ENCODE measurements at places on chromosomes 3 and 15.

DNA sequence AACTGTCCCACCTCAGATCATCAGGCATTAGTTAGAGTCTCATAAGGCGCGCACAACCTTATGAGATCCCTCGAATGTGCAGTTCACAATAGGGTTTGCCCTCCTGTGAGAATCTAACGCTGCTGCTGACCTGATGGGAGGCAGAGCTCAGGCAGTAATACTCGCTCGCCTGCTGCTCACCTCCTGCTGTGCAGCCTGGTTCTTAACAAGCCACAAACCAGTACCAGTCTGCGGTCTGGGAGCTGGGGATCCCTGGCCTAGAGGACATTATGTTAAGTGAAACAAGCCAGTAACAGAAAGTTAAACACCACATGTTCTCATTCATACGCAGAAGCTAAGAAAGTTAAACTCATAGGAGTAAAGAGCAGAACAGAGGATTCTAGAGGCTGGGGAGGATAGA is 47.0 kb downstream of the MAP3K13 start:
- DNase-seq: no peak

GRCh38 chr3:156388497-156389448 is 166.1 kb downstream of the SSR3 start:
- no peak for DNase-seq

GRCh38 chr15:40282869-40283614 is at the start of gene ANKRD63:
Gene ANKRD63, minus strand, starts transcription at chr15:40283064. Its CDS starts 478 bp downstream, at chr15:40282586.
- DNase-seq: peak; percentile 16

- no peak for DNase-seq
Observed at GRCh38 chr3:197076415-197076814, 46.8 kb upstream of the MELTF start.

GRCh38 chr3:9386078-9386459 is 11.3 kb upstream of the SETD5 start:
- DNase-seq: no peak

DNA sequence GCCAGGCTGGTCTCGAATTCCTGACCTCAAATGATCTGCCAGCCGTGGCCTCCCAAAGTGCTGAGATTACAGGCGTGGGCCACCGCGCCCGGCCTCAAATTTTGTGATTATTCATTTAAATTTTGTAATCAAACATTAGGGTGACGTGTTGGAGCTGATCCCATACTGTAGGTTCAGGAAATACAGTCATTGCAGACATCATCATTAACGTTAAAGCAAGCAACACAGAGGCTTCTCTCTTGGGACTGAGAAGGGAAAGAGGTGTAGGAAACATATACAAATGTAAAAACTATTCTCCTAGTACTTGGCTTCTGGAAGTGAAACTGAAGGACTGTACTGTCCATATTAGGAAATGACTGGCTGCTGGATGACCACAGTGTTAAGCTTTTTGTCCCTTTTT is 11.1 kb upstream of the ARID3B start:
- DNase-seq: no peak

DNA sequence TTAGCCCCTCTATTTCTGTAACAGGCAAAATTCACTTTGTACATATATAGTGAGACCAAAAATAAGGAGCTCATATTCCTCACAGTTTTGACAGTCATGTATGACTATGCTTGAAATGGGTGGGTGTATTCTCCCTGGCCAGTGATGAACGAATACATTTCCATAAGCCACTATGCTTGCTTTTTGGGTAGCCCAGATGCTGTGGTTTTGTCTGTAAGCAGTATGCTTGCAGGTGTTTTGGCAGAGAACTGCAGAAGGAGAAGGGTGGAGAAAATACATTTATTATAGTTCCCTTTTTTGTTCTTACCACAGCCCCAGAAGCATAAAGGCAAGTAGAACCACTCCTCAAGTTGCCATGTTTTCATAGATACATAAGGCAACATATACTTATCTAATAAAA is 131.2 kb downstream of the RBMS3 start:
- no peak for DNase-seq

- DNase-seq: no peak
Observed at GRCh38 chr3:116469546-116469945, 24.3 kb upstream of the LSAMP start.

GRCh38 chr15:57323806-57324589 is 52.3 kb upstream of the CGNL1 start:
- no peak for DNase-seq

- no peak for DNase-seq
Observed at GRCh38 chr15:31571676-31572075, 245.0 kb downstream of the KLF13 start.

DNA sequence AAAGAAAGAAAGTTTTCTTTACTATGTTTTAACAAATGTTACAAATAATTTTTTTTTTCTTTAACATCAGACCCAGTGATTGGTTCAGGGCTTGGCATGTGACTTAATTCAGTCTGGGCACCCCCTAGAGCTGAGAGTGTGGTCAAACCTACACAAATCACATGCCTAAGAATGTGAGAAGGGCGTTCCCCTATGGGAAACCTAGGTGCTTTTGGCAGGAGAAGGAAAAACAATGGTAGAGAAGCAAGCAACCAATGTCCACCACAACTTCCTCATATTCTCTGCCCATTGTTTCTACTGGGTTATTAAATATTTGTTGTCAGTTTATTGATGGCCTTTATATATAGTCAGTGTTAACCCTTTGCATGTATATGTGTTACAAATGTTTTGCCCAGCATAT is 21.4 kb upstream of the PIAS1 start:
- no peak for DNase-seq

DNA sequence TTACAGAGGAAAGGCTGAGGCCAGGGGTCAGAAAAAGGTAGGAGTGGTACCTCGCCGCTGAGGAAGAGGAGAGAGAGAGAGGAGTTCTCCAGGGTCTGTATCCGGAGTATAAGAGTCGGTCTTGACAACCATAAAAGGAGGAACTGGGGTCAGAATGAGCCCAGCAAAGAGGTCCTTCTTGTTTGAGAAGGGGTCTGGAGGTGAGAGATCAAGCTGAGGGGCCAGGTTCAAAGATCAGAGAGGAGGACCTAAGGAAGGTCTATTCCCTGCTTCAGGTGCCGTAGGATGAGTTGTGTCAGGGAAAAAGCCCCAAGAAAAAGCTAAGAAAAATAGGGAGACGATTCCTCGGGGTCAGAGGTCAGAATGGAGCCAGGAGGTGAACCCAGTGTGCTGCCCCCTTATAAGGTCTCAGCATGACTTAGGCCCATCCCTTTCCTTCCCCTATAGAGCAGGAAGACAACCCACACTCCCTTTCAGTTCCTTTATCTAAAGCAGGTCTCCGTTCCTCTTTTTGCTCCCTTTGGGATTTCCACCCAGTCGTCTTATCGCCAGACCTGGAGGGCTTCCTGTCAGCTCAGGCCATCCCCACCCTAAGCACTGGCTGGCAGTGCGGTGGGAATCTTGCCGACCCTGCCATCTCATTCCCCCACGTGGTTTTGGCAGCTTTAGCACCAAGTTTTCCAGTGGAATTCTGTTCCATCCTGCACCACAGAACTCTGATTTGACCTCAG is 651 bp downstream of the MTMR14 start:
- DNase-seq: no peak

DNA sequence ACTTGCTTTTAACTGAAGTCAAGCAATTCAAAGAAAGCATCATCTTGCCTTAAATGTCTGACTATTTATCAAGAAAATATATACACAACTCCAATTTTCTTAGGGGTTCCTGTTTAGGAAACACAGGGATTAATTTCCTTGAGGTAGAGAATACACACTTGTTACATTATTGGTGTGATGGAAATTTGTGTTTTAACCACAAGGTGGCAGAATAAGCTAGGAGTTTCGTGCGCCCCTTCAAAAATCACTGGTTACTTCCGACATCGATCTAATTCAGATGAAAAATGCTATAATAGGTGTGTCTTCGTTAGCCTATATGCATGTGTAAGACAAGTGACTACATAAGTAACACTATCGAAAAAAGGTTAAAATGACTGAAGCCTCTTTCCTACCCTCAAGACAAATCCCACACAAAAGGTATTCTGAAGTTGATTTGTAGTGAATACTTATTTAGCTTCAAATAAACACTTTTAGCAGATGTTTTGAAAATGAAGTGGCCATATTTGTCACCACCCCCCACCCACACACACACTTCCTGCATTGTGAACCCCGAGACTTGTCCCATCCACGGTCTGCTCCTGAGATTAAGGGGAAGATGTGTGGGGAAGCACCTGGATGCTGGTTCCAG is 246.5 kb downstream of the ROBO1 start:
- no peak for DNase-seq

- DNase-seq: no peak
Observed at GRCh38 chr15:95894407-95894956, 436.0 kb upstream of the NR2F2 start.

GRCh38 chr3:177770383-177771230 is 573.3 kb upstream of the TBL1XR1 start:
- DNase-seq: no peak

GRCh38 chr3:192861972-192862371 is 55.7 kb downstream of the MB21D2 start:
- DNase-seq: no peak
